Activated CD4-positive, CD25-positive, alpha-beta regulatory T cell (primary cell): ENCODE measurements at places on chromosomes 6 and 20.

GRCh38 chr6:9143140-9143539 is 707.8 kb upstream of the SLC35B3 start:
- DNase-seq = no peak

DNA sequence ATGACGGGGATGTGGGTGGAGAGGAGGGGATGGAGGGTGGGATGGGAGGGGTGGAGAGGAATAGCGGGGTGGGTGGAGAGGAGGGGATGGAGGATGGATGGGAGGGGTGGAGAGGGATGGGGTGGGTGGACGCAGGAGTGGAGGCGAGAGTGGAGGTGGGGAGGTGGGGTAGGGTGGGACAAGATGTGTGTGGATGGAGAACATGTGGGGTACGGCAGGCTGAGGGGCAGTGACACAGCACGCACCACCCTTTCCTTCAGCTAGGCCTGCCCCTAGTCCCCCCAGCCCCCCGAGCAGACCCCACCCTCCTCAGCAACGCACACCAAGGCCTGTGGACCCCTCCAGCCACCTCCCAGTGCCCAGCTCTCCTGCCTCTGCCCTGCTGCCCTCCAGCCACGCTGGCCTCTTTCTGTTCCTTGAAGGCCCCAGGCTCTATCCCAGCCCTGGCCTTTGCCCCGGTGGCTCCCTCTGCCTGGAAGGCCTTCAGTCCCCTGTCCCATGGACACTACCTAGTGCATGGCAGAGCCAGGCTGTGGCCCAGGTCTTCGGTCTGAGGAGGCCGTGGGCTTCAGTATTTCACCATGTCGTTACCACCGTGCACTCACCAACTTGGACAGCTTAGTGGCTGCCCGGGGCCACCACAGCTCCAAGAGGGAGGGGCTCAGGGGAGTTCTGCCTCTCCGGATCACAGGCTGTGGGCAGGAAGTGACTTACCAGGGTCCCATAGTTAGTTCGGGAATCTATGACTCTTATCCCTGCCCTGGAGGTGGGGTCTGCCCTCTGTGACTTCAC is 78.4 kb upstream of the PMEPA1 start:
- no peak for DNase-seq

DNA sequence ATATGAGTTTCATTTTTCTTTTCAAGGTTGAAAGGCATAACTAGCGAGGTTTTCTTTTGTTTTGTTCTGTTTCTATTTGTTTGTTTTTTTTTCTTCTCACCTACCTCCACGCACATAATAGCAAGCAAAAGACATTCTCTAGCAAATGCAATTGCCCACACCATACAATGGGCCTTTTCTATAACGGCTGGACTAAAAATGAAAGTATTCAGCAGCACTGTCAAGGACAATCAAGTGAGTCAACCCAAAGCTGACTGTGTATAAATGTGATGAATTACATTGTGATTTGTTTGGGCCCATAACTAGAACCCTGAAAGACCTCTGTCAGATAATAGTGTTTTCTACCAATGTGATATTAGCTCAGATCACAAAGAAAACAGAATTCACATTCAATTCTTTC is 496.7 kb downstream of the RNF144B start:
- no peak for DNase-seq

GRCh38 chr6:166325383-166326042 is 16.8 kb downstream of the SFT2D1 start:
- no peak for DNase-seq

- no peak for DNase-seq
Measured at GRCh38 chr6:167130008-167130677, 7.2 kb downstream of the CCR6 start.

DNA sequence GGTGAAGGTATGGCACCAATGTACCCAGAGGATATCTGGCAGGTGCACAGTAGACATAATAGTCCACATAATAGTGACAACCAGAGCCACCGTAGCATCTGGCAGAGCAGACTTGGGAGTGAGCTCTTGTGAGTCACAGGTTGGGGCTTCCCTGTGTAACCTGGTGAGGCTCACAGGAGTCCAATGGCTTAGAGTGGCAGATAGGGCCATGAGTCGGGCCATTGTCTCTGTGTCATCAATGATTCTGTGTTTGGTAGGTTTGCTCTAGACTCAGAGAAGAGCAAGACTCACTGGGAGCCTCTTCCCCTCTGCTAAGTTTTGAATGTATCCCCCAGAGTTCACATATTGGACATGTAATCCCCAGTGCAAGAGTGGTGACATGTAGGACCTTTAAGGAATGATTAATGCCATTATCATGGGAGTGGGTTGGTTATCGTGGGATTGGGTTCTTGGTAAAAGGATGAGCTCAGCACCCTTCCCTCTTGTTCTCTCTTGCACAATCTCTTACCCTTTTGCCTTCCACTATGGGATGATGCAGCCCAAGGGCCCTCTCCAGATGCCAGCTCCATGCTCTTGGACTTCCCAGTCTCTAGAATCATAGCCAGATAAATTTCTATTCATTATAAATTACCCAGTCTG is 22.6 kb upstream of the SIRPA start:
- no peak for DNase-seq

- no peak for DNase-seq
Measured at GRCh38 chr6:149334201-149334600, 16.7 kb downstream of the TAB2 start.

GRCh38 chr20:44961870-44962267 is 1.7 kb upstream of the TOMM34 start:
- DNase-seq = no peak

DNA sequence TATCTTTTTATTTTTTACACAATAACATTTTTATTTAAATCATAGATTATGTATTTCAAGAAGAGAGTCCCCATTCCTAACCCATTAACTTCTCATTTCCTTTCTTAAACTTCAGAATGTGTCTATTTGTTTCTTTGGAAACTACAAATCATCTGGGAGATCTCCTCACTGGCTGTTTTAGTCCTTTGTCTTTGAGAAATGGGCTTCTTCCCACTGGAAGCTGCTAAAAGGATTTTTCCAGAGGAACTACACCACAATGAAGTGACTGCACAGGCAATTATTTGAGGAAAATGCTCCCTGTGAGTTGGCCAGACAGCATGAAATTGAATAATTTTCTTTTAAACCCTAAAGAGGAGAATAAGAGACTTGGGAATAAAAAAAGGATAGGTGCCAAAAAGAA is 119.1 kb downstream of the TENT5A start:
- DNase-seq = no peak

- no peak for DNase-seq
Measured at GRCh38 chr6:96301023-96301422, 220.6 kb upstream of the UFL1 start.

DNA sequence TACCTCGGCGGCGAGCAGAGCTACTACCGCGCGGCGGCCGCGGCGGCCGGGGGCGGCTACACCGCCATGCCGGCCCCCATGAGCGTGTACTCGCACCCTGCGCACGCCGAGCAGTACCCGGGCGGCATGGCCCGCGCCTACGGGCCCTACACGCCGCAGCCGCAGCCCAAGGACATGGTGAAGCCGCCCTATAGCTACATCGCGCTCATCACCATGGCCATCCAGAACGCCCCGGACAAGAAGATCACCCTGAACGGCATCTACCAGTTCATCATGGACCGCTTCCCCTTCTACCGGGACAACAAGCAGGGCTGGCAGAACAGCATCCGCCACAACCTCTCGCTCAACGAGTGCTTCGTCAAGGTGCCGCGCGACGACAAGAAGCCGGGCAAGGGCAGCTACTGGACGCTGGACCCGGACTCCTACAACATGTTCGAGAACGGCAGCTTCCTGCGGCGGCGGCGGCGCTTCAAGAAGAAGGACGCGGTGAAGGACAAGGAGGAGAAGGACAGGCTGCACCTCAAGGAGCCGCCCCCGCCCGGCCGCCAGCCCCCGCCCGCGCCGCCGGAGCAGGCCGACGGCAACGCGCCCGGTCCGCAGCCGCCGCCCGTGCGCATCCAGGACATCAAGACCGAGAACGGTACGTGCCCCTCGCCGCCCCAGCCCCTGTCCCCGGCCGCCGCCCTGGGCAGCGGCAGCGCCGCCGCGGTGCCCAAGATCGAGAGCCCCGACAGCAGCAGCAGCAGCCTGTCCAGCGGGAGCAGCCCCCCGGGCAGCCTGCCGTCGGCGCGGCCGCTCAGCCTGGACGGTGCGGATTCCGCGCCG is 994 bp downstream of the FOXC1 start:
- DNase-seq = no peak
